ENCODE measurements at places on chromosomes 13 and 19. TPM values are rescaled to one million over a fixed set of nuclear protein-coding genes. Genes with fewer than 3 reads are reported as not detected.
A peak's percentile ranks its signal among the peaks of the same experiment; 100 is the strongest.

DNA sequence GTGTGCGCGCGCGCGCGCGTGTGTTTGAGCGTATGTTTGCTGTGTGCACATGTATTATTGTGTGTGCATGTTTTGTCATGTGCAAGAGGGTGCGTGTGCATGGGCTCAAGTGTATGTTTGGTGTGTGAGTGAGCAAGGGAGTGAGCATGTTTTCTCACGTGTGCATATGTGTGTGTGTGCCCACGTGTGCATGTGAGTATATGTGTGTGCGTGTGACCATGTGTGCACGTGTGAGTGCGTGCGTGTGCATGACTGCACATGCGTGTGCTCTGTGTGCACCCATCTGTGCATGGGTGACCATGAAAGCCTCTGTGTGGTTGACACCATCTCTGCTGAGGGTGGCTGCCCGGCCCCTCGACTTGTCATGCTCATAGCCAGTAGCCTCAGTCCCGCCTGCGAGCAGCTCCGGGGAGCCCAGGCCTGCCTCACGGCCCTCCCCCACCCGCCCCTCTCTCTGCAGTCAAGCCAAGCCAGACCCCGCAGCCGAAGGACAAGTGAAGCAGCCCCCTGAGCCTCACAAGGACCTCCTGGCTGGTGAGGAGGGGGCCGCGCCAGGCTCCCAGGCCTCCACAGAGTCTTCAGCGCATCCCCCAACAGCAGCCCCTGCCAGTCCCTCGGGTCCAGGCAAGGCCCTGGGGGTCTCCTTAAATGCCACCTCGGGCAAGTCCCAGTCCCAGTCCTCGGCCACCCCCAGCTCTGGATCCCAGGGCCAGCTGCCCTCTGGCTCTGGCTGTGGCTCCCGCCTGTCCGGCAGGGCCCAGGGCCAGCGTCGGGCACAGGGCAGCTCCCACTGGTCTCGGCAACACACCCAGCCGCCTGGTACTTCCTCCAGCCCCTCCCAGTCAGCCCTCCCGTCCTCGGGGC, 6.0 kb downstream of the REEP6 start:
- DNase-seq: no peak

DNA sequence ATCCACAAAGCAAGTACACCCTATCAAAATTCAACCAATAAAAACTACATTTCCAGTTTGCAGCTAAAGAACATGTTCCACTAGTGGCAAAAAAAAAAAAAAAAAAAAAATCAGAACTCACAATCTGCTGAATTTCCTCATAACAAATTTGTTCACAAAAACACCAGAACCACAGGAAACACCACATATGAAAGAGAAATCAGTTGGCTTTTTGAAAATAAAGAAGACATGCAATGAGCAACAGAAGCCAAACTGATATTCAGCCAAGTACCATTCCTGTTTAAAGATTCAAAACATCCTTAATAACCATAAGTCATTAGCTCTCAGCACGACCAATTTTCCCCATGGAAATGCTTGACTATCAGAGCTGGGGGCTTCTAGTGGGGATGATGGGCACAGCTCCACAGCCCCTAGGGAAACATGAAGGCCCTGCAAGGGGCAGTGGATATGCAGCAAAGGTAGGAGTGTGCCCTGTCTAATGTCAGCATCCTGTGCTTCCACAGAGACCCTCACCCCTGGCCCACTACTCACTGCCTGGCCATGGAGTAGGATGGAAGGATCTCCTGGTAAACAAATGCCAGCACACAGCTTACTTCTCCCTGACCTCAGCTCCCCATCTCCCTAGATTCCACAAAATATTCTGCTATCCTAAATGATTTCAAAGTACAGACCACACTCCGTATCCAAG, 74.0 kb upstream of the DOCK9 start:
- DNase-seq: no peak

DNA sequence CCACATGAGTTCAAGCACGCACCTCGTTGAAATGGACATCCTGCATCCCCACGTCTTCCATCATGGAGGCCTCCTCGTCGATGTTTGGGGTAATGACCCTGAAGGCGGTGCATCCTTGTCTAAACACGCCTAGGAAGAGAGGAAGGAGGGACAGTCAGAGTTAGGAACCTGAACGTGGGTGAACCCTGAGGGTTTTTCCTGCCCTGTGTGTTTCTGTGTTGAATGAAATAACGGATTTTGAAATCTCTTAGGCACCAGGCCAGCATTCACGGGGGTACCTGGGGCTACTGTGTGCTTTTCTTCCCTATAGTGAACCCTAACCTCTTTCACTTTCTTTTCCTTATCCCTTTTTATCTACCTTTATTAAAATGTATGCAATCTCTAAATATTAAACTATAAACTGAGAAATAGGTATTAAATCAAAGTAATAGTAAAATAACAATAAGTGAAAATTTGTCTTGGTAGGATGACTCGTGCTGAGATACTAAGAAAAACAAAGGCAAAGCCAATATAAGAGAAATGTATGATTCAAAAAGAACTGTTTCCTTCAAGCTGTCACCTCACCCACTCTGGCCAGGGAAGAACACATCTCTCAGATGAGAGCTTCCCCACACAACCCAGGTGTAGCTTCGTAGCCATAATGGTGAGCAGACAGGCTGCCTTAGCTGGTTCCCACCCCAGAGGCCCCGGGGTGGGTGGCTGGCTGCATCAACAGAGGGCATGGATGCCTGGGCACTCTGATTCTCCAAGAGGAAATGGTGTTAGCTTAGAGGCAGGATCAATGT, 72.1 kb upstream of the SLC15A1 start:
- no peak for DNase-seq

DNA sequence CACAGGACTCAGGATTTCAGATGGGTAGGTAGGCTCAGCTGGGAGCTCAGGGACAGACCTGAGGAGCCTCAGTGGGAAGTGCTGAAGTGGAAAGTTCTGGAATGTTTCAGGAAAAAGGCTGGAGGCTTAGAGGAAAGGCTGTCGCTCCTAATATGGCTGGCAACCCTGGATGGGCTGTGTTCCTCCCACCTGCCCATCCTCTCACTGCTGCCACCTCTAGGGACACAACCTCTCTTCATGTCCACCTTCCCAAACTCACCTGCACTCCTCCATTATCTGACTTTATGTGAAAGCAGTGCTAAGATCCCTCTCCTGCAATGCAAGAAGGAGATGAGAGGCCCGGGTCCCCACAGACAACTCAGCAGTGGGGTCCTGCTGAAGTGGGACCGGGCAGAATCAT, 5.8 kb upstream of the CEACAM21 start:
- DNase-seq: no peak

DNA sequence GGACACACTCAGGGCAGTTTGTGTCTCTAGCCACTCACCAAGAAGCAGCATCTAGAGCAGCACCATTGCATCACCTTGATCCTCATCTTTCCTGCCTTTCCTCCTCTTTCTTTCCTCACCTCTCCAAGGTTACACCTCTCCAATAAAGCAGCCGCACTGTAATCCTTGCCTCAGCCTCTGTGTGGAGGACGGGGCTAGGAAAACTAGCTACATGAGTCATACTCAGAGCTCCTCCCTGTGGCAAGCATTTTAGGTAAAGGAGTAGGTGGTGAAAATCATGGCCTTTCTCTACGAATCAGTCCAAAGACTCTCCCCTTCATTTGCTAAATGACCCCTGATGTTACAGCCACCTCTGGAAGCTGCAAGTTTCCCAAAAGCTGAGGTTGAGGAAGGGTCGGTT, 108.9 kb downstream of the DNAJC15 start:
- peak; percentile 77 for DNase-seq

GRCh38 chr19:13162724-13163608, 12.8 kb downstream of the IER2 start:
- peak; percentile 99 for DNase-seq

DNA sequence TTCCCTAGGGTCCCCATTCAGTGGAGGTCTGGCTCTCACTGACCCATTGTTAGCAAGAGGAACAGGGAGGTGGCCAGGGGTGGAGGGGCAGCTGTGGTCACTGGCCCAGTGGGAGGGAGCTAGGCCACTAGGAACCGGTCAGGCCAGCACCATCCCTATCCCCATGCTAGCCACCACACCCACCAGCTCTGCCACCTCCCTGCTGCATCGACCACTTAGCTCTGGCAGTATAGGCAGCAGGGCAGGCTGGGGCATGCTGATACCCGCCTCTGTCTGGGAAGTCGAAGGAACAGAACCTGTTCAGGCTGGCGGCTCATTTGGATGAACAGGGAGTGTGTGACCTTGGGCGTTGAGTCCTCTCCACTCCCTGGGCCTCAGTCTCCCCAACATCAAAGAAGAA, 4.7 kb downstream of the PPP1R13L start:
- no peak for DNase-seq

GRCh38 chr13:48265217-48265815, 32.3 kb downstream of the ITM2B start:
- DNase-seq: peak; percentile 13

DNA sequence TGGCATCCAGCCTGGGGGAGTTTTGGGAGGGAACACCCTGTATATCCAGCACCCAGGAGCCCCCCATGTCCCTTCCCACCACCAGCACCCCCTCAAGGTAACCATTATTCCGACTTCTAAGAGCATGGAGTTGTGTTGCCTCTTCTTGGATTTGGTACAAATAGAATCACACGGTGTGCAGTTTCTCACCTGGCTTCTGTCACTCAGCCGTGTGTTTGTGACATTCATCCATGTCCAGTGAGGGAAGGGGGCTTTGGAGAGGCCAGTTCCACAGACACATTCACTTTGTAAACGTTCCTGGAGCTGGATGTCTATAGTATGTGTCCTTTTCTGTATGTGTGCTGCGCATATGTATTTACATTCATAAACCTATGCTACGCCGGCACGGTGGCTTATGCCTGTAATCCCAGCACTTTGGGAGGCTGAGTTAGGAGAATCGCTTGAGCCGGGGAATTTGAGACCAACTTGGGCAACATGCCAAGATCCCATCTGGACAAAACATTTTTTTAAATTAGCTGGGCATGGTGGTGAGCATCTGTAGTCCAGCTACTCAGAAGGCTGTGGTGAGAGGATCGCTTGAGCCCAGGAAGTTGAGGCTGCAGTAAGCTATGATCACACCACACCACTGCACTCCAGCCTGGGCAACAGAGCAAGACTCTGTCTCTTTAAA, 36.6 kb downstream of the MYH14 start:
- DNase-seq: no peak

GRCh38 chr13:58004751-58005150, 373.2 kb downstream of the PCDH17 start:
- no peak for DNase-seq

DNA sequence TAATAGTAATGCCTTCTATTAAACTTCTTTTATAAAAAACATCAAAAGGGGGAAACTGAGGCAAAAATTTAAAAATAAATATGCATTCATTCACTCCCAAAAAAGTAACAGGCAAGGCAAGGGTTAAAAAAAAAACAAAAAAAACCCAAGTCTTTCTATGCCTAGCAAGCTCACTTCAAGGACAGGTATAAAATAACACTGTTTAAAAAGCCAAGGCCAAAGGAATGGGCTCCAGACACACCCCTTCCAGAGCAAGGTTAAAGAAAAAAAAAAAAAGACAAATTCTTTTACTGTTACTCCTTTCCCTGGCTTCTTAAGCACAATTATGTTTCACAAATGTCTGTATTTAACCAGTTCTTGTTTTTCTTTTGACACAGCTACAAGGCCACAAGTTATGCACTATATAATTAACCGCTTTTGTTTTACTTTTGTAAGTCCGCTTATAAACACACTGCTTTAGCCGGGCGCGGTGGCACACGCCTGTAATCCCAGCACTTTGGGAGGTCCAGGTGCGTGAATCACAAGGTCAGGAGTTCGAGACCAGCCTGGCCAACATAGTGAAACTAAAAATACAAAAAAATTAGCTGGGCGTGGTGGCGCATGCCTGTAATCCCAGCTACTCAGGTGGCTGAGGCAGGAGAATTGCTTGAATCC, 3.6 kb downstream of the SIGLEC11 start:
- DNase-seq: no peak

GRCh38 chr13:46544811-46545210, 8.2 kb upstream of the LRCH1 start:
- DNase-seq: no peak

DNA sequence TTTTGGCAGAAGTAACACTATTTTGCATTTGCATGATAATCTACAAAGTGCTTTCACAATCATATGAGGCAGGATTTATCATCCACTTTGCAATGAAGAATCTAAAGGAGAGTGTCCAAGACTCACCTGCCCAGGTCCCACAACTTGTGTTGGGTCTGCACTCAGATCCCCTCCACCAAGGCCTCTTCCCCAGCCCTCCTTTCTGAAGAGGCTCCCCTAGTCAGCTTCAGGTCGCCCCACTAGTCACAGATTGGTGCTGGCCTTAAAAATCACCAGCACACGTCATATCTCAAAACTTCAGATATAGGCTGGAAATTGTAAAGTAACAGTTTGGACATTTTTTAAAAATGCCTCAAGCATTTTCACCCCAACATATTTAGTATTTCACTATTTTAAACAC, 17.5 kb downstream of the ATP7B start:
- DNase-seq: no peak

DNA sequence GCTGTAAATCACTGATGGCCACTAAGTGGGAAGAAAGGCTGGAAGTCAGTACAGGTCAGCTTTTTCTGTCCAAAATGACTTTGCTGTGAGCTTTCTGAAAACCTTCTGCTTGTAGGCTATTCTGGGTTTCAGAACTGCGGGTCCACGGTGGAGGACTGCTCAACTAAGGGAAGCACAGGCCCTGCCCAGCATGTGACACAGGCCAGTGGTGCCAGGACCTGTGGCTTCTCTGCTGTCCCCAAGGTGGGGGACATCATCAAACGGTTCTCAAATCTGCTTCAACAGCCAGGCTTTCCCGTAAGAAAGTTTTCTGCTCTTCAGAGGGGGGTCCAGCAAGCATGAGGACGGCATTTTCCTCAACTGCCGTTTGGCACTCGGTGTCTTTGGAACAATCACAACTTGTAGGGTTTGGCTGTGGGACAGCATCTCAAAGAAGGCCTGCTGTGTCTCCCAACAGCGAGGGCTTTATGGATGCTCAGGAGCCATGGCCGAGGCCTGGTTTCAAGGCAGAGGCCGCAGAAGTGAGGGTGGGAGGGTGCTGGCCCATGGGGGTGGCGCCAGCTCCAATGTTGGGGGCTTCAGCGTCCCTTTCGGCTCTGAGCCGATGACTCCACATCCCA, 3.8 kb downstream of the SGTA start:
- DNase-seq: no peak

GRCh38 chr13:36490055-36490454, 57.8 kb downstream of the CCNA1 start:
- no peak for DNase-seq

DNA sequence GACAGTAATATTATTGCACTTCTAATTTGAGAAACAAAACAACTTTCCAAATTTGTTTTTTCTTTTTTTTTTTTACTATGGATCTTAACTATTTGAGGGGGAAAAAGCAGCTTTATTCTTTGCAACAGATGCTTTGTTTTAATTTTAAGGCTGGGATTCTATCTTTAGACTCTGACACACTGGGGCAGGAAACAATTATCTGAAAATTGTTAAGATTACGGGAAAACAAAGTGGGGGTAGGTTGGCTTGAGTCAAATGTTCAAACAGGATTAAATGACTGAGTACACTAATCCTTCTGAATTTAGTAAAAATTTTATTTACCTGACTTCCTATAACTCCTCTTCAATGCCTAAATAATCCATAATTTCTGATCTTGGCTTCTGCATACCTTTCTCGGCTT, 543.2 kb downstream of the SLITRK6 start:
- DNase-seq: no peak

MUC16 gene
- 0.28 TPM for polyA plus RNA-seq

WASF3 gene
- polyA plus RNA-seq: 3.5 TPM

ZNF580 gene
- 21.5 TPM for polyA plus RNA-seq

SHISA7 gene
- polyA plus RNA-seq: not detected

ATP8A2 gene
- 0.12 TPM for polyA plus RNA-seq

ZNF610 gene
- 0.93 TPM for polyA plus RNA-seq

TEX101 gene
- not detected for polyA plus RNA-seq

GIPC3 gene
- 2.0 TPM for polyA plus RNA-seq

GARIN5B gene
- polyA plus RNA-seq: not detected

All from stomach (tissue), 19 donors.